GM23338 (cell line): ENCODE measurements at places on chromosomes 2 and 18. TPM values are rescaled to one million over a fixed set of nuclear protein-coding genes. Genes with fewer than 3 reads are reported as not detected.
A peak's percentile ranks its signal among the peaks of the same experiment; 100 is the strongest.

DYNAP gene
- 0.28 and 1.0 TPM in 2 replicates for total RNA-seq

GPBAR1 gene
- total RNA-seq, result 1.6 TPM in 1 of 2 replicates, not detected in the other

EMILIN1 gene
- 4.8 and 15.4 TPM in 2 replicates for total RNA-seq

FSIP2 gene
- total RNA-seq, result 2.9 and 3.8 TPM in 2 replicates

STARD6 gene
- not detected in 2 replicates for total RNA-seq

FAM237A gene
- total RNA-seq, result not detected in 2 replicates

- DNase-seq, result no peak
These were observed 102.9 kb upstream of the ARL5A start for GRCh38 chr2:151931030-151931611.

- DNase-seq, result no peak
These were observed 8.1 kb downstream of the NPC1 start for GRCh38 chr18:23578067-23578701.

- no peak for DNase-seq
These were observed 62.6 kb downstream of the ACOXL start for GRCh38 chr2:110794951-110795350.

DNA sequence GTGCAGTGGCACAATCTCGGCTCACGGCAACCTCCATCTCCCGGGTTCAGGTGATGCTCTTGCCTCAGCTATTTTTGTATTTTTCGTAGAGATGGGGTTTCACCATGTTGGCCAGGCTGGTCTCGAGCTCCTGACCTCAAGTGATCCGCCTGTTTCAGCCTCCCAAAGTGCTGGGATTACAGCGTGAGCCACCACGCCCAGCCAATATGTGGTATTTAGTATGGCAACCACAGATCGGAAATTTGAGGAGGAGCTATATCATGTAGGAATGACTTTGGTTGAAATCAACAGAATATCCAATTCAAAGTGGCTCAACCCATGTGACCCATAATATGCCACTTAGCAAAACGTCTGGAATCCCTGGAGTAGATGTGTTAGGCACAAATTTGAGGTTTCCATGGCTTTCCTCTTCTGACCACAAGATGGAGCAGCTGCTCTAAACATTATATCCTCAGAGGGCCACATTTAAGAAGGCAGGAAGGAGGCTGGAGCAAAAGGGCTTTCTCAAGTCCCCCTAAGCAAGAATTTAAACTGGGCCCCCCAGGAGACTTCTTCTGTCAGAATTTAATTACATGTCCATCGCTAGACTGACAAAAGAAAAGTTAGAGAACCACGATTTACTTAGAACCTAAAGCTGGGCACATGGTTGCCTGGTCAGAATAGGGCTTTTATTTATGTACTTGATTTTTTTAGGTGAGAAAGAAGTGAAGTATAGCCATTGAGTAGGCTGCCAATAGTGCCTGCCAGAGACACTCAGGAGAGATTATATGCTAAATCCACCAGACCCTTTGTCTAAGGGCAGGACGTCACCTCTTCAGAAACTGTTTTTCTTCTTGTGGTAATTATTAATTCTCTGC, 49.6 kb upstream of the ITSN2 start:
- DNase-seq, result peak; percentile 87

- no peak for DNase-seq
These were observed 631.0 kb upstream of the NXPH2 start for GRCh38 chr2:139411236-139411635.

DNA sequence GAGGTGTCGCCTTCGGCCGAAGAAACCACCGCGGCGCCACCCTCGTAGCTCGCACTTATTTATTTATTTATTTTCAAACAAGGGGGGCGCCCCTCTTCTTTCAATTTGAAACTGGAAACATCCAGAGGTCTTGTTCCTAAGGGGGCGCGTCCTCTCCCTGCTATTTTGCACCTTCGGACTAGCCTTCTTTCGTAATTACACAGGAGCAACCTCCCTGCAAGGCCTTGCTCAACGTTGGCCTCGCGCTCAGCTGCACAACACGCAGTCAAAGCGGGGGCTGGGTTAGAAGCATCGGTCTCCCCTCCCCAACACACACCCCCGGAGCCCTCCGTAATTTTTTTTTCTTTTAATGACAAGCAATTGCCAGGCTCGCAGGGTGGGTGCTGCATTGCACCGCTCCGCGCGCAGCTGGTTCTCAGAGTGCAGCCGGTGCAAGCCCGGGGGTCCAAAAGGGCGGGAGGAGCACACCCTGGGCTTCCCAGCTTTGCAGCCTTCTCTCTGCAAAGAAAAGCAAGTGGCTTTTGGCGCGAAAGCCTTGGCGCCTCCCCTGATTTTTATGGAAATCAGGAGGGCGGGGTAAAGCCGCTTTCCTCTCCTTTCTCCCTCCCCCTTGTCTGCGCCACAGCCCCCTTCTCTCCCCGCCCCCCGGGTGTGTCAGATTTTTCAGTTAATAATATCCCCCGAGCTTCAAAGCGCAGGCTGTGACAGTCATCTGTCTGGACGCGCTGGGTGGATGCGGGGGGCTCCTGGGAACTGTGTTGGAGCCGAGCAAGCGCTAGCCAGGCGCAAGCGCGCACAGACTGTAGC, at the start of gene MYCN:
MYCN (plus strand) TSS at position 697 of the 807 bp plus-strand sequence. CDS start 1,515 bp downstream, outside the sequence.
- peak; percentile 97 for DNase-seq

DNA sequence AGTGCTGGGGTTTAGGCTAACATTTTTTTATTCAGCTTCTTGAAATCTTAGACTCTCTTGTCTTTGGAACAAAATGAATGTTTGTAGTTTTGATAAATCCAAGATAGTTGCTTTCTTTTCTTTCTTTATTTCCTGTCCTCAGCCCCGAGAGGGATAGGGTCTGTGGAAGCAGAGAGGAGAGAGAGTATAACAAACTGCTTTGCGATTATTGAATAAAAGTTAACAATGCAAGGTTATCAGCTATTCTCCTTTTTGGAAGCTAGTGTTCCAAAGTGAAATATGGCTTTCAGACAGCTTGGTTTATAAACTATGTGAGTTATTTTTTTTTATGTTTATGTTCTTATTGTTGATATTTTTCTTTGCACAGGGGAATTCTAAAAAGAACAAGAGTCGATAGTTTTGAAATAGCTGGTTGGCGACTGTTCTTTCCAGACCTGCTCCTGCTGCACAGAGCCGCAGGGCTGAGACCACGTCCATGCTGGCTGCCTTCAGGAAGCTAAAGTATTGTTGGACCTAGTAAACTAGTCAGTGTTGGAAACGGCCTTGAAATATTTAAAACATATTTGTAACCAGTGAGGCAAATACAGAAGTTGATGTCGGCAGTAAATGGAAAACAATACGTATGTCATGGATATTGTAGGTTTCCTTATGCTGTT, 15.5 kb upstream of the STON1 start:
- no peak for DNase-seq

DNA sequence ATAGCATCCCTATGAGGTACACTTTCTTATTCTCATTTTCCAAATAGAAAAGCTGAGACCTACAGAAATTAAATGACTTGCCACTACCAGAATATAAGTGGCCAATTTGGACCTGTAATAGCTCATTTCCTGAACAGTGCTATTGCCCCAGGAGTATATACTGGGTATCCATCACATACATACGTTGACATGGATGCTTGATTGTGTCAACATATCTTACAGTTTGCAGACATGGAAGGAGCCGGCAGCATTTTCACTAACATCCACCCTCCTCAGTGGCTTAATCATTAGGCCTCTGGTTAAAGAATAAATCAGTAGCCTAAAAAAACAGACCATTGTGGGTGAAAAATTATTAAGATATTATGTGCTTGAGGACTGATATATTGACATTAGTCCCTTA, 829.3 kb downstream of the LRP1B start:
- DNase-seq, result no peak

- DNase-seq, result no peak
These were observed 72.9 kb downstream of the ZBTB7C start for GRCh38 chr18:48336332-48336731.

DNA sequence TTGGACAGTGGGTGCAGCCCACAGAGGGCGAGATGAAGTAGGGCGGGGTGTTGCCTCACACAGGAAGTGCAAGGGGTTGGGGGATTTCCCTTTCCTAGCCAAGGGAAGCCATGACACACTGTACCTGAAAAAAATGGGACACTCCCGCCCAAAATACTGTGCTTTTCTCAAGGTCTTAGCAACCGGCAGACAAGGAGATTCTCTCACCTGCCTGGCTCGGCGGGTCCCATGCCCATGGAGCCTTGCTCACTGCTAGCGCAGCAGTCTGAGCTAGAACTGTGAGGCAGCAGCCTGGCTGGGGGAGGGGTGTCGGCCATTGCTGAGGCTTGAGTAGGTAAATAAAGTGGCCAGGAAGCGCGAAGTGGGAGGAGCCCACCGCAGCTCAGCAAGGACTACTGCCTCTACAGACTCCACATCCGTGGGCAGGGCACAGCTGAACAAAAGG, 244.7 kb downstream of the NBAS start:
- peak; percentile 27 for DNase-seq

DNA sequence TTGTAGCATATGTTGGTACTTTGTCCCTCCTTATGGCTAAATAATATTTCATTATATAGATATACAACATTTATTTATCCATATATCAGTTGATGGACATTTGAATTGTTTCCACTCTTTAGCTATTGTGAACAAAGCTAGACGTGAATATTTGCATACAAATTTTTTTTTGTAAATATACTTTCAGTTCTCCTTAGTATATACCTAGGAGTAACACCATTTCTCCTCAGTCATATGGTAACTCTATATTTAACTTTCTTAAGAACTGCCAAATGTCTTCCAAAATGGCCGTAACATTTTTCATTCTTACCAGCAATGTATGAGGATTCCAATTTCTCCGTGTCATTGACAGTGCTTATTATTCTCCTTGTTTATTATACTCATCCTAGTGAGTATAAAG, 74.5 kb downstream of the TMEM185B start:
- no peak for DNase-seq

- DNase-seq, result no peak
These were observed 9.6 kb downstream of the EMX1 start for GRCh38 chr2:72926811-72927465.

DNA sequence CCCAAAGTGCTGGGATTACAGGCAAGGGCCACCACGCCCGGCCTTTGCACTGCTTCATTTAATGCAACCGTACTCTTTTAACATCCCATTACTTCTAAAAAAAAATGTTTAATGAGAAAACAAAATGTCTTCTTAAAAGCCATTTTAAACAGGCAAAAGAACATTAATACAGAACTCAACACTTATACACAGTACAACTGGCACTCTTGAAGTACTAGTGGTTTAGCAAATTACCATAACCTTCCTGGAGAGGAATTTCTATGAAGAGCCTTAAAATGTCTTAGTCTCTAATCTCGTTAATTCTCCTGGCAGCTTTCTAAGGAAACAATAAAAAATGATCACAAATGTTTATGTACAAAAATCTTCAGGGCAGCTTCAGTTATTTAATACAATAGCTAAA, 5.9 kb downstream of the IWS1 start:
- DNase-seq, result no peak

DNA sequence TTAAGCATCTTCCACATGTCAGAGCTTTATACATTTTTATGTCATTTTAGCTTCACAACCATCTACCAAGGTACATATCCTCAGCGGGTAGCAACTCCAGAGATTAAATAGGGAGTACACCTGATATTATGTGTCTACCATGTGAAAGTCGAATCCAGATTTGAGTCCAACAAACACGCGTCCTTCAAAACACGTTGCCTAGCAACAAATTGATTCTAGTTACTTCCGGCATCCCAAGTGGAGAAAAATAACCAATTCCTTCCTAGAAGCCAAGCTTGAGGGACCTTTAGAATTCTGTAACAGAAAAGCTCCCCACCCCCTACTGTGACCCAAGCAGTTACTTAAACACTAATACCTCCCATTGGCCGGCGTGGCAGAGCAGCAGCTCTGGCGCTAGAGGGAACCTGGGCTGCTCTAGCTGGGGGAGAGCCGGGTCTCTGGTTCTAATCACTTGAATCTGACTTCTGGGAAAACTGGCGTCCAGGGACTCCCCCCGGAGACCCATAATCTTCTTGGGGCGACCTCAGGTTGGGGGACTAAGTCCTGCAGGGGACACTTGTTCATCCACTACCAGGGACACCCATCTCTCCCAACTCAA, at the start of gene ERICH2:
ERICH2 (plus strand) TSS at position 371 of the 598 bp plus-strand sequence. CDS start 304 bp downstream, outside the sequence.
- peak; percentile 95 for DNase-seq

- DNase-seq, result no peak
These were observed 7.2 kb downstream of the TRIB2 start for GRCh38 chr2:12723736-12724463.
